Pulmonary artery endothelial cell (primary cell): ENCODE measurements at places on chromosomes 6 and 20.

DNA sequence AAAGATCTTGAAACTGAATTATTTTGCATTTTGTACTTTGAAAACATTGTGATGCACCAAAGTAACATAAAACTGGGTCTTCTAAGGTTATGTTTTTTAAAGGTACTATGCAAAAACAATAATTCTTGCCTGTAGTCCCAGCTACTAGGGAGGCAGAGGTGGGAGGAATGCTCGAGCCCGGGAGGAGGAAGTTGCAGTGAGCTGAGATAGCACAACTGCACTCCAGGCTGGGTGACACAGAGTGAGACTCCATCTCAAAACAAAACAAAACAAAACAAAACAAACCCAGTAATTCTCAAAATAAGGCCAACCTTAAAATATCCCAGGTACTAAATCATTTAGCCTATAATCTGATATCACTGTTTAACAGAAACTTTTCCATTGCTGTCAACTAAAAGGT, 269.6 kb downstream of the KHDC1L start:
- no peak for DNase-seq

DNA sequence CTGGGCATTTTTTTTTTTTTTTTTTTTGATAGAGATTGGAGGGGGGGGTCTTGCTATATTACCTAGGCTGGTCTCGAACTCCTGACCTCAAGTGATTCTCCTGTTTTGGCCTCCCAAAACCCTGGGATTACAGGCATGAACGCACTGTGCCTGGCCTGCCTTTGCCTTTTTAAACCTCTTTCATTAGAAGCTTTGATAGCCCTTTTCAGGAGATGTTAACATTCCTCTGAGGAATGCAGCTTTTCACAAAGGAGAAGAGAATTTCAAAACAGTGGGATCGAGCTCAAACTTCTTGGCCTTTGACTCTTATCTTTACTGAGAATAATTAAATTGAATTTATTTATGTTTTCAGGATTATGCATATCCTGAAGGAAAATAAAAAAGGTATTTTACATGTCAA, 31.3 kb downstream of the SLC26A8 start:
- DNase-seq = no peak

DNA sequence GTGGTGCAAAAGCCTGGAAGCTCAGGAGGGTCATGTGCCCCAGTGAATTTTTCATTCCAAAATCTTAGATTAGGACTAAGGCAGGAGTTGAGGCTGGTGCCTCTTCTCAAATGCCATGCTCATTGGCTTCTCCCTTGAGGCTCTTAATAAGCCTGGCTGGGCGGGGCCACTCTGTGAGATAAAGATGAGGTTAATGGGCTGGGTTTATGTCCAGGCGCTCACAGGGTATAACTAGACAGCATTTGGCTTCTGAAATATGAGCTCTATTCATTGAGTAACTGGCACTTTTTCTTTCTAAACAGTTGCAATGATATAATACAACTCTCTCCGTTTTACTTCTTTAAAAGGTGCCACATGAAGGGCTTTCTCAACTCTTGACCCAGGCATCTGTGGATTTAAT, 156.3 kb downstream of the SCML4 start:
- no peak for DNase-seq

DNA sequence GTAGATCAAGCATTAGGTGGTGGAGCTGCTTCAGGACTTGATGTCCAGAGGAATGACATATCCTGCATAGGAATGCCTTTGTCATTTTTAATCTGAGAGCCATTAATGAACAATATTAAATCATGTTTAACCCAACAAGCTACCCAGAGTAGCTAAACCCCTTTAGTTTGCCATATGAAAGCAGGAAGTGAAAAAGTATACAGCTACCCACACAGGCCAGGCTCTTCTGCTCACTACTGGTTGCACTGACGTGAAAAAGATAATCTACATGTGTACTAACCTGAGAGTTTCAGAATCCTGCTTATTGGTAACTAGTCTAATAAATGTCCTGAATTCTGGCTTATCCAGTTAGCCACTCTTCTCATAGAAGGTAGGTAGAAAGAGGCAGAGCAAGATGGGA, 19.9 kb downstream of the GLYATL3 start:
- DNase-seq = no peak

DNA sequence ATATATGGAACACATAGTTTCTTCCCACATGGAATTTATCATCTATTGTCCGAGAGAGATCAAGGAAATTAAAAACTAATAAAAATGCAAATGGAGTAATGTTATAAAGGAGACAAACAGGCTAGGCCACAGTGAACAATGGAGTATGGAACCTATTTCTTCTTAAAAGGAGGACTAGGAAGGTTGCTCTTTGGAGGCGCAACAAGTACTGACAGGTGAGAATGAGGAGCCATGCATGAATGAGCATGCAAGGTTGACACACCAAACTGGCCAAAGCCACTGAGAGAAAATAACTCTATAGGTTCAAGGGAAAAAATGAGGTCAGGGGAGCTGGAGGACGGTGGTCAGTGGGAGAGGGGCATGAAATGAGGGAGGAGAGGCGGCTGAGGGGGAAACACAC, 40.9 kb downstream of the PSMB1 start:
- DNase-seq = no peak
